Smooth muscle cell of bladder (primary cell): ENCODE measurements at places on chromosomes 12 and 14. TPM values are rescaled to one million over a fixed set of nuclear protein-coding genes. Genes with fewer than 3 reads are reported as not detected.

The FGF23 gene
- not detected in 2 replicates for total RNA-seq

The POTEM gene
- not detected in 2 replicates for total RNA-seq

The BCL2L14 gene
- not detected in 2 replicates for total RNA-seq

The KRT85 gene
- total RNA-seq: not detected in 2 replicates

The CSRP2 gene
- total RNA-seq: 25.5 and 46.4 TPM in 2 replicates

The SOAT2 gene
- total RNA-seq: 0.09 TPM in 1 of 2 replicates, not detected in the other

The LRP1-AS gene
- total RNA-seq: not detected in 2 replicates

The PPP1R36 gene
- total RNA-seq: 0.85 and 1.1 TPM in 2 replicates

The RIPK3 gene
- 2.5 and 2.8 TPM in 2 replicates for total RNA-seq

The CNTN1 gene
- total RNA-seq: 0.28 and 0.65 TPM in 2 replicates

The TAS2R19 gene
- total RNA-seq: 4.0 and 4.1 TPM in 2 replicates

The INTS13 gene
- 25.3 and 28.4 TPM in 2 replicates for total RNA-seq

The NINJ2 gene
- 1.8 and 3.1 TPM in 2 replicates for total RNA-seq

The ANO4 gene
- total RNA-seq: 0.46 and 2.4 TPM in 2 replicates

The IQSEC3 gene
- 1.4 and 1.6 TPM in 2 replicates for total RNA-seq

The DAO gene
- total RNA-seq: 0.09 TPM in 1 of 2 replicates, not detected in the other

The TMEM132D gene
- under 0.01 TPM in 1 of 2 replicates, not detected in the other for total RNA-seq

The AMDHD1 gene
- 0.14 and 0.37 TPM in 2 replicates for total RNA-seq

The FAM90A1 gene
- under 0.01 and 0.09 TPM in 2 replicates for total RNA-seq

The IL22 gene
- total RNA-seq: not detected in 2 replicates

The PTPRO gene
- total RNA-seq: 0.85 and 1.3 TPM in 2 replicates
